Hindlimb muscle (tissue), 1 donor: ENCODE measurements at places on chromosomes 5 and 9.

GRCh38 chr5:179553006-179553405 is 2.7 kb downstream of the RUFY1 start:
- no peak for DNase-seq

GRCh38 chr5:142327111-142327842 is 2.5 kb upstream of the SPRY4 start:
- no peak for DNase-seq

DNA sequence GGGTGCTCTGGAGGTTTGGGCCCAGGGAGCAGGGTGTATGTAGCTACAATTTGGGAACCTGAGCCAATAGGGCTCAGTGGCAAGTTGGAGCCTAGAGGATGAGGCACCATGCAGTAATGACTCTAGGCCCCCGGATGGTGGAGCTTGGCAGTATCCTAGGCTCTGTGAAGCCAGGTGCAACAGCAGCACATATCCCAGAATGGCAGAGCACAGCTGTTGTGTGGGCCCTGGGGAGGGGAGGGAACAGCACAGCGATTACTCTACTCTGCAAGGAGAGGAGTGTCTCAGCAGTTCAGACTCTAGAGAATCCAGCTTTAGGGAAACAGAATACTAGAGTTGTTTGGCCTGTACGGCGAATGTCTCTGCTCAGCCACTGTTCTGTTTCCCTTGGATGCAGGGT is 56.1 kb downstream of the LRRTM2 start:
- DNase-seq = peak; percentile 22

GRCh38 chr5:13955896-13956295 is 11.4 kb upstream of the DNAH5 start:
- DNase-seq = no peak

- no peak for DNase-seq
These were observed 1295.6 kb upstream of the CDH6 start for GRCh38 chr5:29897916-29898315.

- no peak for DNase-seq
These were observed 150.2 kb downstream of the SGCD start for GRCh38 chr5:156477196-156477595.

GRCh38 chr9:103245369-103245768 is 250.2 kb downstream of the CYLC2 start:
- no peak for DNase-seq
